ENCODE measurements at places on chromosomes 5 and 9.

- no peak for DNase-seq
Observed at GRCh38 chr9:88270413-88270812, 117.8 kb upstream of the SPIN1 start.

DNA sequence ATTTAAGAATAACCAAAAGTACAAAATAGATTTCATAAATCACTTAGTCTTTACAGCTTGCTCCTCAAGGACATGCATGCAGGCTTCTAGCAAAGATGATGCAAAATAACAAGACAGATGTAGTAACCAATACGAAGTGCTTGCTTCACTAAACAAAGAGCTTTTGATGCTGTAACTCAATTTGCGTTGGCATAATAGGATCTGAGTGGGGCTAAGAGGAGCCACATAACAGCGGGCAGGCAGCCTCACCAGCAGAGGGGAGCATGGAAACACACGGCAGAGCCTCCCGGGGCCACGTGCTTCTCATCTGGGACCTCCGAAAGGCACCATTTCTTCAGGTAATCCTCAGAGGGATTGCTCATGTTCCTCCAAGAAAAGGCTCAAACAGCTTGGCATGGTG lies 139.7 kb downstream of the C5orf15 start:
- no peak for DNase-seq

GRCh38 chr9:128723352-128723865 lies 518 bp downstream of the ZDHHC12 start:
- DNase-seq: no peak

DNA sequence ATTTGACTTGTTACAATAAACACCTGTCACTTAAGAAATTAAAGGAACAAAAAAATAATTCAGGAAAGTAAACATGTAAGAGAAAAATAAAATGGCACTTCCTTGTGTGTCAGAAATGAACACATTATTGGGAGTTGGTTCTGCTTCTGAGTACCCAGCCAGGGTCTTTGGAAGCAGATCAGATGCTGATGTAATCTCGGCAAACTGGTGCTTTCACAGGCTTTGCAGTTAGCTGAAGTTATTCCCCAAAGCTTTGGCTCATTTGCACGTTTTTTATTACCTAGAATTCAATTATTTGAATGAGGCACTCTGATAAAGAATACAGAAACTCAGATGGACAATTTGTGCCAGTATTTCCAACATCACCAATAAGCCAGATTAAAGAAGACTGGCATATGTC lies 10.9 kb downstream of the CDH18 start:
- no peak for DNase-seq

DNA sequence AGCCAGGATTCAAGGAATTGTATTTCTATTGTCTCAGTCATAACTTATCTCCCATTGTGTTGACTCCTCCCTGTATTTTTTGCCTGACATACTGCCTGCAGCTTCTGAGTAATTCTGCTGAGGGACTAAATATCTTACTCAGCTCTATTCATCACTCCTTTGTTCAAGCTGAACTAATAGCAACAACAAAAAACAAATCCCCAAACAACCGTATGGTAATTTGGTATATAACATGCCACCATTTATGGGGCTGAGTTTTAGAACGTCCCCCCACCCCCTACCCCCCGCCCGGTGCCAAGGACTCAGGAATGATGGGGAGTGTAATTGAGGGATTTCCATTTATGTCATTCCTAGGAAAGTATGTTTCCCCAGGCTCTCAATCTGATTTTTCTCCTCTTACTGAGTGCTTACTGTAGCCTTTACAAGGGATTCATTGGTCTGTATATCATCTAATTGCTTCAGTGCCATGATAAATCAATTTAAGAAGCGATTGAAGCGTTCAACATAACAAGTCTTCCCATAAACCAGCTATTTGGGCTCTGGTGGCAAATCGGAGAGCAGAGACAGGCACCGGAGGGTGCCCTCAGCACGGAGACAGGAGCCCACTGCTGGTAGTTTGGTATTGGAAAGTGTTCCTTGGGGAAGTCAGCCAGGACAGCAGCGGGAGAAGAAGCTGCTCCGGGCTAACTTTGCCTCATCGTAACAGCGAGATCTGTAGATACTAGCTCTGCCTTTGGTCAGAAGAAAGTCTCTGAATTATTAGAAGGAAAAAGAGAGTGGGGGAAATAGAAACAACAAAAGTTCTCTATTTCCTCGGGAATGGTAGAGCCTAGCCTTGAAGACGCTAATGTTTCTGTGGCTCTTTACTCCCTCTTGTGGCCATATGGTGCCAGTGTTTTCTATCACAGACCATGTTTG lies 40.7 kb upstream of the HSD17B4 start:
- peak; percentile 43 for DNase-seq

- no peak for DNase-seq
Observed at GRCh38 chr5:150600616-150601490, 39.6 kb upstream of the SYNPO start.
